ENCODE measurements at places on chromosomes 3 and 15.

DNA sequence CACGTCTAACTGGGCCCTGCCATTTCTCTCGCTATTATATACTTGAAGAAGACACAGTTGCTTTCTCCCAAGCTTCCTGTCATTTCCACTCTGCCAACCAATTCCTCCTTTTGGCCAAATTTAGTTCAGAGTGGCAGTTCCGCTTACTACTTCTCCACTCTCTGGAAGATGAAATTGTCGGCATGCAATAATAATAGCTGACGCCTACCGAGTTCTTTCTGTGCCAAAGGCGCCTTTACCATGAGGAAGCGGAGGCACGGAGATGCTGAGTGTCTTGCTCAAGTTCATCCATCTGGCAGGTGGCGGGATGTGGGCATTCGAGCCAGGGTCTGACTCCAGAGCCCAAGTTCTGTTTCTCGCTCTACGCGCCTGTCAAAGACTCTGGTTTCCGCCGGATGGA is 14.6 kb upstream of the NRROS start:
- DNase-seq, result no peak

DNA sequence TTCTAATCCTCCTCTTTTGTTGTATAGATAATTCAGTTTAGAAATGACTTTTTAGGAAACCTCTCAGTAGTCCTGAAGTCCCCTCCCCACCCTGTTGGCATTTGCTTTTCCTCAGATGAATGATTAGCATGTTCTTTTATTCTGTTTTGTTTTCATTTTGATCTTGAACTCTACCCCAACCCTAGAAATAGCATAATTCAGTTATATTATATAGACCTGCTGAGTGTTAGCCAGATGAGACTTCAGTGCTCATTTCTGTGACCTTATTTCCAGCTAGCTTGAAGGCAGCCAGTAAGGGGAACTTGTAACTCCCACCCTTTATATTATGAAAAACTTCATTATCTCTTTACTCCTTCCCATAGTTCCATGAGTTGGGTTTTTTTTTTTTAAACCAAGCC is 41.2 kb downstream of the SNRK start:
- no peak for DNase-seq

GRCh38 chr3:160103397-160103796 is 114.8 kb downstream of the IL12A start:
- no peak for DNase-seq

GRCh38 chr3:107208100-107208499 is 169.1 kb upstream of the CCDC54 start:
- no peak for DNase-seq

DNA sequence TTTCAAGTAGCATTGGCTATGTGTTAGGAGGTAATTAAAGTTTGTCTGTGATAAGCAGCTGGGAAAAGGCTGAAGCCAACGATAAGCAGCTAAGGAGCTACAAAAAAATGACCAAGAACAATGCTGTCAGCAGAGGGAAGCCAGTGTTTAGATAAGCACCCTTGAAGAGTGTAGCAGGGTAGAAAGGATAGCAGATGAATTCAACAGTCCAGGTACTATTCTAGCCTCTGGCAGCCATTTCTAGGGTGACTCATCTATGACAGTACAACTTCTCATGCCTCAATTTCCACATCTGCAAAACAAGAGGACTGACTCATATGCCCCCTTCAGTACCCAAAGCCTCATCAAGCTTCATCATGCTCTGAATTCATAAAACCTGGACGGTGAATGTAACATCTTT is 617.6 kb upstream of the UBE2E2 start:
- DNase-seq, result no peak

DNA sequence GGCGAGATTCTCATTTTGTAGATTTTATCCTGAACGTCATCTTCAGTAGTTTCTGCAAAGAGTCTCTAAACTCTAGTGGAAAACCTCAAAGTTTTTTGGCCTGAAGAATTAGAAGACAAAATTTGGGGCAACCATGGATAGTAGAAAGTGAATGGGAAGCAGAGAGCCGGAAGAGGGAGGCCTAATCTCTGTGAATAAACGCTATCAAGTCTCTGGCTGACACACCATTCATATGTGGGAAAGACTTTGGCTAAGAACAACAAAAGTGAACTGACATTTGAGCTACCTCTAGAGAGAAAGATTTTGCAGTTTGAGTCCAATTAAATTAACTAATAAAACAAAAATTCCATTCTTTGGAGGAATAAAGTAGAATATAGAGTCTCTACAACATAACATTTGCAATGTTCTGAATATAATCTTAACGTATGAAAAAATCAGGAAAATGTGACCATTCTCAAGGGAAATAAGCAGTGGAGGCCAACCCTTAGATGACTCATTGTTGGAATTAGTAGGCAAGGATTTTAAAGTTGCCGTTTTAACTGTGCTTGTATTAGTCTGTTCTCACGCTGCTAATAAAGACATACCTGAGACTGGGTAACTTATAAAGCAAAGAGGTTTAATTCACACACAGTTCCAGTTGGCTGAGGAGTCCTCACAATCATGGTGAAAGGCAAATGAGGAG is 184.6 kb downstream of the C3orf38 start:
- no peak for DNase-seq

- DNase-seq, result no peak
Observed at GRCh38 chr3:44077267-44077666, 164.4 kb upstream of the TOPAZ1 start.

GRCh38 chr15:57017024-57017423 is 98.6 kb downstream of the TCF12 start:
- DNase-seq, result no peak

DNA sequence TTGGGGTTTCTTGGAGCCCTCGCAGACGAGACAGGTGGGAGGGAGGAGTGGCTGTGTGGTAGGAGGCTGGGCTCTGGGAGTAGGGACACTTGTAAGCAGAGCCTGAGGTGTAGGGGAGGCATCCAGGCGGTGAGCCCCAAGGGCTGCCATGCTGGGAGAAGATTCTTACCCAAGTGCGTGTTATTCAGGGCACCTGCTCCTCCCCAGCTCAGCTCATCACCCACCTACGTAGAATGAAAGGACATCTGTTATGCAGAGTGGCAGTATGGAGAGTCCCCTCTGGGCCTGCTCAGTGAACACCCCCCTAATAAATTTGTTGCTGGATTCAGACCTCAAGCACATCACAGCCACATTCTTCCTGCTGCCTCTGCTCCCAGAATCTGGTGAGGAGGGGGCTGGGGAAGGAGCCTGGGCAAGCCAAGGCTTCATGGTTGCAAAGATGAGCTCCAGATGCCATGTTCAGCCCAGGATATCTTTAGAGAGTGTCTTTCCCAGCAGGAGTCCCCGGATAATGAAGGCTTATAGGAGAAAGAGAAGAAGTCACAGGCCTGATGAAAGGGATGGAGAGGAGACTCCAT is 261.8 kb downstream of the EPHB1 start:
- DNase-seq, result no peak
